ENCODE measurements at places on chromosomes 2 and 18. TPM values are rescaled to one million over a fixed set of nuclear protein-coding genes. Genes with fewer than 3 reads are reported as not detected.
A peak's percentile ranks its signal among the peaks of the same experiment; 100 is the strongest.

KLHL30 gene
- total RNA-seq: under 0.01 TPM

GRCh38 chr2:149902081-149902480, 314.5 kb upstream of the MMADHC start:
- DNase-seq: peak; percentile 46
- no peaks in the 10 kb centered on the region for H3K36me3 ChIP-seq
- peaks cover 35% of the 10 kb centered on the region for H3K4me1 ChIP-seq
- H3K4me3 ChIP-seq: peak overlapping the region; percentile 0

GRCh38 chr2:241358470-241358869, 2.4 kb downstream of the FARP2 start:
- H3K36me3 ChIP-seq: peaks cover 16% of the 10 kb centered on the region
- no peak for DNase-seq
- H3K27ac ChIP-seq: no peak overlapping the region
- no peak overlapping the region for H3K4me3 ChIP-seq
- no peaks in the 10 kb centered on the region for H3K27me3 ChIP-seq
- H3K4me1 ChIP-seq: peaks cover 26% of the 10 kb centered on the region

FEV gene
- not detected for total RNA-seq

DNA sequence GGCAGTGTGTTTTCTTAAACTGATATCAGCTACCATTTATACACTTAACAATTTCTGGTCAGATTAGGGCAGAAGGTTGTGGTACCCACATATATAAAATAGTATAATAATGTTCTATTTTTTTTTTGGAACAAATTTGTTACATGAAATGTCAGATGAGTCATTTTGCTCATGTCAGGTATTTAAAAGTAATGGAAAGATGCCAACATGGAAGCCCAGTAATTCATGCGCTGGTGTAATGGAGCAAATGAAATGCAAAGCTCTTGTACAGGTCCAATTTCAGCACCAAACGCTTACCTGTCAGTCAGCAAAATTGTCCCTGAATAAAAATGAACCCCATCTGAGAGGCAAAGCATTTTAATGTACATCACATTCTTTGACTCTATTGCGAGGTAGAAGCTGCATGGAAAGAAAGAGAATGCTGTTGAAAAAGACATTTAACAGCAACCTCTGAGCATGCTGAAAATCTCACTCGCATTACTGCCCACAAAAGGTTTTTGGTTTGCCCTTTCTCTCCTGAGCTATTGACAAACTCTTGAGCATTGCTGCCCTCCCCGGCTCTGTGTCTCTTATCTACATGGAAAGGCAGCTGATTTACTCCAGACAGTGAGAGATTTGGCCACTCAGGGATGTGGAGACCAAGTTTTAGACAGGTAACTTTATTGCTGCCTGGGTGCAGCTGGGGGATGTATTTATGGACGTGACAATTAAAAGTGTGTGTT, 217.5 kb downstream of the CAMKMT start:
- H3K27ac ChIP-seq: no peak overlapping the region
- H3K36me3 ChIP-seq: no peaks in the 10 kb centered on the region

GRCh38 chr2:99772591-99773331, 282.9 kb upstream of the REV1 start:
- H3K4me1 ChIP-seq: peaks cover 8% of the 10 kb centered on the region
- H3K4me3 ChIP-seq: no peak overlapping the region
- H3K27me3 ChIP-seq: no peaks in the 10 kb centered on the region
- no peak for DNase-seq
- H3K36me3 ChIP-seq: no peaks in the 10 kb centered on the region

- H3K27ac ChIP-seq: peak overlapping the region; percentile 59
- no peaks in the 10 kb centered on the region for H3K27me3 ChIP-seq
- H3K36me3 ChIP-seq: peaks cover 31% of the 10 kb centered on the region
- peaks cover 24% of the 10 kb centered on the region for H3K4me1 ChIP-seq
- H3K4me3 ChIP-seq: no peak overlapping the region
- peak; percentile 88 for DNase-seq
Measured at GRCh38 chr2:24304098-24304497, 56.2 kb downstream of the ITSN2 start.

CPO gene
- total RNA-seq: not detected

STPG4 gene
- 0.72 TPM for total RNA-seq

COLEC12 gene
- 56.9 TPM for total RNA-seq

GRCh38 chr2:66601624-66602023, 166.7 kb downstream of the MEIS1 start:
- no peaks in the 10 kb centered on the region for H3K36me3 ChIP-seq
- H3K27ac ChIP-seq: no peak overlapping the region
- DNase-seq: no peak
- no peak overlapping the region for H3K4me3 ChIP-seq
- no peaks in the 10 kb centered on the region for H3K27me3 ChIP-seq

DNA sequence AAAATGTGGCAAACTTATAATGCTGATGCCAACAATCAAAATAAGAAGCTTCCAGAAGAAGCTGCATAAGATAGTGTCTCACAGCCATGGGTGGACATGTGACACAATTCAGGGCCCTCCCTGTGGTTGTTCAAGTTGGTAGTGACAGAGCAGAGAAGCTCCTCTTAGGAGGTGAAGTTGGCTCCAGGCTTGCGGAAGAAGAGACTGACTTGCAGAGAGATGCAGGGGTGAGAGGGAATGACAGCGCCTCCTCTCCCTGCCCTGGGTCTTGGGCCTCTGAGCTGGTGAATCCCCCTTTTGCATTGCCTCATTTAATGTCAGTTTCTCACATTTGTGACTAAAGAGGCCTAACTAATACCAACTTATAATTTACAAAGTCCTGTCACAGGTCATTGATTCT, 23.0 kb upstream of the RHOB start:
- H3K4me1 ChIP-seq: peaks cover 33% of the 10 kb centered on the region
- DNase-seq: no peak
- H3K27ac ChIP-seq: no peak overlapping the region
- no peak overlapping the region for H3K4me3 ChIP-seq
- H3K27me3 ChIP-seq: no peaks in the 10 kb centered on the region

GRCh38 chr2:47528455-47528854, 125.5 kb downstream of the MSH2 start:
- H3K27me3 ChIP-seq: peaks cover 3% of the 10 kb centered on the region
- no peak for DNase-seq
- H3K4me1 ChIP-seq: peaks cover under 1% of the 10 kb centered on the region
- no peak overlapping the region for H3K27ac ChIP-seq
- H3K36me3 ChIP-seq: no peaks in the 10 kb centered on the region
- H3K4me3 ChIP-seq: no peak overlapping the region

DNA sequence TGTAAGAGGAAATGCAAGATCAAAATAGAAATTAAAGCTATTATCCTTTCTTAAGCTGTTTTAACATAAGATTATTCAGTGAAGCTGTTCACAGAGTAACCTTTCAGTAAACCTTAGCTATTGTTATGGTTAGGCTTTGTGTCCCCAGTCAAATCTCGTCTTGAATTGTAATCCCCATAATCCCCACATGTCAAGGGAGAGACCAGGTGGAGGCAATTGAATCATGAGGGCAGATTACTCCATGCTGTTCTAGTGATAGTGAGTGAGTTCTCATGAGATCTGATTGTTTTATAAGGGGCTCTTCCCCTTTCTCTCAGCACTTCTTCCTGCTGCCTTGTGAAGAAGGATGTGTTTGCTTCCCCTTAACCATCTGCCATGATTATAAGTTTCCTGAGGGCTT, 424.4 kb downstream of the DSEL start:
- no peak overlapping the region for H3K27ac ChIP-seq
- no peaks in the 10 kb centered on the region for H3K4me1 ChIP-seq
- no peaks in the 10 kb centered on the region for H3K36me3 ChIP-seq
- no peak for DNase-seq

TWIST2 gene
- total RNA-seq: 9.4 TPM

LOXHD1 gene
- total RNA-seq: not detected

GRCh38 chr2:17878281-17879136, at the start of gene KCNS3:
Gene KCNS3, plus strand, starts transcription at chr2:17878667. Its CDS starts 52,342 bp downstream, at chr2:17931009.
- H3K4me1 ChIP-seq: peaks cover 9% of the 10 kb centered on the region
- no peak within 1 kb of the TSS for H3K27ac ChIP-seq
- H3K36me3 ChIP-seq: no peaks in the 10 kb centered on the region
- peak within 1 kb of the TSS; percentile 68 for H3K4me3 ChIP-seq

- no peak overlapping the region for H3K4me3 ChIP-seq
- peak; percentile 22 for DNase-seq
- no peaks in the 10 kb centered on the region for H3K4me1 ChIP-seq
- no peaks in the 10 kb centered on the region for H3K36me3 ChIP-seq
- H3K27ac ChIP-seq: no peak overlapping the region
Measured at GRCh38 chr18:79868811-79869541, 71.2 kb downstream of the KCNG2 start.

- peaks cover 72% of the 10 kb centered on the region for H3K4me1 ChIP-seq
- H3K4me3 ChIP-seq: no peak overlapping the region
- peak; percentile 62 for DNase-seq
- peak overlapping the region; percentile 100 for H3K27ac ChIP-seq
- H3K27me3 ChIP-seq: no peaks in the 10 kb centered on the region
Measured at GRCh38 chr2:46878886-46879285, 36.7 kb downstream of the MCFD2 start.

DNA sequence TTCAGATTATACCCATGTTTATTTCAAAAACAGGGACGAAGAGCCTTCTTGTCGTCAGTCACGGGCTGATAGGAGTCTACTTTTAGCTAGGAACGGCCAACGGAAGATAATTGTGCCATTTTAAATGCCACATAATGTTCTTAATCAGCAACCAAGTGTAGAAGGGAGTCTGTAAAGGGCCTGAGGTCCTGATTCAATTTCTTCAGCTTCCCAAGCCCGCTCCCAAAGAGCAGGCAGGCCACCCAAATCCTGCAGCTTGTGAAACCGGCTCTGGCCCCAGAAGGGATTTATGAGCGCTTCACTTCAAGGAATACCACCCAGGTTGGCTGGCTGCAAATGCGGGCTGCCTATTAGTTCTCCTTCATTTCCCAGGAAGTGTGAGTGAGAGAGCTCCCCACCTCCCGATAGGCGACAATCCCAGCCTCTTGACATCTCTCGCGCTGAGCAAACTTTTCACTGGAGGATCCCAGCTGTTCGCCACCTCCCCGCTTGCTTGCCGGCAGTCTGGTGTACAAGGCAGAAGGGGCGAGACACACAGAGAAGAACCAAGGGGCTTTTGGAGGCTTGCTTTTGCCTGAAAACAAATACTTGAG, 272.9 kb downstream of the CDH20 start:
- H3K36me3 ChIP-seq: no peaks in the 10 kb centered on the region
- DNase-seq: peak; percentile 37
- H3K4me3 ChIP-seq: peak overlapping the region; percentile 73
- no peaks in the 10 kb centered on the region for H3K27me3 ChIP-seq
- peaks cover 59% of the 10 kb centered on the region for H3K4me1 ChIP-seq

DNA sequence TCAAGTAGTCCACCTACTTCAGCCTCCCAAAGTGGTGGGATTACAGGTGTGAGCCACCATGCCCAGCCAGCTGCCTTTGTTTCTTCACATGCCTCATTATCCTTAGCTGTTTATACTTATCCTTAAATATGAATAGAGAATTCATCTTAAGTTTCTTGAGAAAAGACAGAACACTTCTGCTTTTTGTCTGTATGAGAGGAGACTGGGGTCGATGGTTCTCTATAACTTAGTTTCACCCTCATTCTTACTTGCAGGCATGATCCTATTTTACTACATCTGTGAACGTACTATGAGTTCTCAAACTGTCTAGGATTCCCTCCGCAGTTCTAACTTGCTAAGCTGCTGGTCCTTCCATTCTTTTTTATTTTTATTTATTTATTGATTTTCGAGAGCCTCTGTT, 20.4 kb downstream of the PPM1B start:
- no peak overlapping the region for H3K27ac ChIP-seq
- H3K4me3 ChIP-seq: no peak overlapping the region
- DNase-seq: no peak
- no peaks in the 10 kb centered on the region for H3K36me3 ChIP-seq

GRCh38 chr2:67645280-67646138, 248.4 kb downstream of the ETAA1 start:
- no peak overlapping the region for H3K4me3 ChIP-seq
- no peaks in the 10 kb centered on the region for H3K4me1 ChIP-seq
- H3K36me3 ChIP-seq: no peaks in the 10 kb centered on the region
- DNase-seq: peak; percentile 51
- H3K27ac ChIP-seq: no peak overlapping the region

CPS1 gene
- 21.7 TPM for total RNA-seq

MAP2 gene
- 2.2 TPM for total RNA-seq

DPP4 gene
- 256 TPM for total RNA-seq

DNA sequence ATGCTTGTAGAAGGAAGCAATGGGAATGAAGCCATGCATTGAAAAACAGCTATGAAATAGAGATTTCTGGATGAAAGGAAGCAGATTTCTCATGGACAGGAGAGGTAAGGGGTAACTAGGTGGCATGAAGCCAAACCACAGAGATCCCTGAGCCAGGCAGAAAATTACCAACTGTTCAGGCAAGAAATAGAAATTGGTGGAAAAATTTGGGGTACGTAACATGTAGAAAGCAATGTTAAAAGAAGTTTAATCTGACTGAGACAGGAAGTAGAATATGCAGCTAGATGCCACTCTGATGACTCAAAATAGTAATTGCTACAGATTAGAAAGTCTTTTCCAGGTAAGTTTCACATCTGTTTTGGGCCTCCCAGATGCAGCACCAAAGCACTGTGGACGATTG, 928.5 kb upstream of the CELF4 start:
- H3K27ac ChIP-seq: no peak overlapping the region
- no peaks in the 10 kb centered on the region for H3K4me1 ChIP-seq
- no peak overlapping the region for H3K4me3 ChIP-seq
- H3K27me3 ChIP-seq: no peaks in the 10 kb centered on the region
- H3K36me3 ChIP-seq: no peaks in the 10 kb centered on the region
- no peak for DNase-seq

- no peak overlapping the region for H3K27ac ChIP-seq
- H3K27me3 ChIP-seq: no peaks in the 10 kb centered on the region
- DNase-seq: no peak
Measured at GRCh38 chr2:27942612-27943547, 52.4 kb downstream of the BABAM2 start.

- H3K36me3 ChIP-seq: no peaks in the 10 kb centered on the region
- no peak overlapping the region for H3K27ac ChIP-seq
- no peak for DNase-seq
- no peaks in the 10 kb centered on the region for H3K27me3 ChIP-seq
Measured at GRCh38 chr2:190444976-190445375, 36.8 kb downstream of the MFSD6 start.

DNA sequence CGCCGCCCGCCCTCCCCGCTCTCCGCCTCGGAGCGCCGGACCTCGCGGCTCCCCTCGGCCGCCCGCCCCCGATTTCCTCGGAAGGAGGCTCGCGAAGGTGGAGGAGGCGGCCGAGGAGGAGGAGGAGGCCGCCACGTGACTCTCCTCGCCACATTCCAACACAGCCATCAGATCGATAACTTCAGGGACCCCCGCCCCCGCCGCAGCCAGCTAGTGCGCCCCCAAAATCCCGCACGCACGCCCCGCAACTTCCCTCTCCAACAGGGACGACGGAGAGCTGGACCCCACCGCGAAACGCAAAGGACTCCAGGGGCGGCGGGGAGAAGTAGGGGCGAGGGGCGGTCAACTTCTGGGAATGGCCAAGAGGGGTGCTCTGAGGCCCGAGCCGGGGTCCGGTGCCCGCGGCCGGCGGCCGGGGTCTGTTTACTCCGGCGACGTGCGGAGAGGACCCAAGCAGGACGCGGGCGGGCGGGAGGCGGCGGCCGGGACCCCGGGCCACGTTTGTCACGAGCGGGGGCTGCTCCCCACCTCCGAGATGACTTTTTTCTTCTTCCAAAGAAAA, 2.0 kb downstream of the ZNF521 start:
- DNase-seq: no peak
- H3K36me3 ChIP-seq: no peaks in the 10 kb centered on the region
- H3K27me3 ChIP-seq: peaks cover 43% of the 10 kb centered on the region
- peaks cover 4% of the 10 kb centered on the region for H3K4me1 ChIP-seq

GRCh38 chr2:160934263-160934662, 226.0 kb upstream of the TANK start:
- no peak overlapping the region for H3K4me3 ChIP-seq
- no peak overlapping the region for H3K27ac ChIP-seq
- no peaks in the 10 kb centered on the region for H3K36me3 ChIP-seq

GRCh38 chr18:54260396-54261072, 8.8 kb upstream of the POLI start:
- no peaks in the 10 kb centered on the region for H3K36me3 ChIP-seq
- no peaks in the 10 kb centered on the region for H3K27me3 ChIP-seq
- no peak overlapping the region for H3K4me3 ChIP-seq
- H3K27ac ChIP-seq: no peak overlapping the region

All from osteoblast (primary cell).